ENCODE measurements at places on chromosomes 1 and 21.

DNA sequence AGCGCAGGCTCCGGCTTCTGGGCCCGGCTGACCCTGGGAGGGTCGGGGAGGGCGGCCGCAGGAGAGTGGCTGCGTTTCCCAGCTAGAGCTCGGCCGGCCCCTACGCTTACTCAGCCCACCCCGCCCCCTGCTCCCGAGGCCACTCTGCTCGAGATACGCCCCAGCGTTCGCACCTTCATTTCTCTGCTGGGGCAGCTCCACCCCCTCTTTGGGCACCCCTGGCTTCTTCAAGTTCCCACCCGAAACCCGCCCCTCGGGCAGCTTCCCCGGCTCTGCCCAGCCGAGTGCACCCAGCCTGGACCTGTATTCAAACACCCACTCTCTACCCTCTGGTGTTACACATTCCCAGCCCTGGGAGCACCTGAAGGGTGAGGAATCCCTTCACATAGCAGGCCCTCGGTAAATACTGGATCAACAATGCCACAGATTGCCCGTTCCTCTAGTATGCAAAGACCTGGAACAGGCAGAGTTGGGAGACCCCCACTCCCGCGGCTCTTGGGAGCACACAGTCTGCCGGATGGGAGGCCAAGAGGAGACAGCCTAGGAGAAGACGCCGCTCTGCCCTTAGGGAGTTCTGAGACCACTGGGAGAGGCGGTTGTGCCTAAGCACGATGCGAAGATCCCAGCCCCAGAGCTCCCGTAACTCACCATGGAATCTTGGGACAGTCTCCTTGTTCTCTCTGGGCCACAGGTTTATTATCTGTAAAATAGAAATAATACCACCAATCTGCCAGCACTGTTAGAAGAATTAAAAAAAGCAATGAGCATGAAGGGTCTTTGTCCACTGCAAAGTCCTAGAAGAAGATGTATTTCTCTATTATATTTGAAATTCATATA lies 566 bp upstream of the PAQR7 start:
- peak; percentile 39 for DNase-seq

DNA sequence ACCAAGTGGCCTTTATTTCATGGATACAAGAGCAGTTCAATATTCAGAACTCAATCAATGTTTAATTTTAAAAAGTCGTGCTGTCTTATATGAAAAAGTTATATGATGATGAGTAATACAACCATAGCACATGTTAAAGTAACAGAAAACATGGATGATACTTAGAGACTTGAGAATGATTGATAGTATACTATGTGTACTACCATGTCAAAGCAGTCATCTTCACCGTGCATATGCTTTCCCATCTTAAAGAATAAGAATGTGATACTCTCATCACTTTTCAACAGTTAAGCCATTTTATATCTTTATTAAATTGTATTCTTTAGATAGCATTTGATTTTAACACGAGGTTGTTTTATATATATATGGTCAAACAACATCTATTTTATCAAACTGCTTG lies 535.9 kb upstream of the ADAMTS5 start:
- no peak for DNase-seq

DNA sequence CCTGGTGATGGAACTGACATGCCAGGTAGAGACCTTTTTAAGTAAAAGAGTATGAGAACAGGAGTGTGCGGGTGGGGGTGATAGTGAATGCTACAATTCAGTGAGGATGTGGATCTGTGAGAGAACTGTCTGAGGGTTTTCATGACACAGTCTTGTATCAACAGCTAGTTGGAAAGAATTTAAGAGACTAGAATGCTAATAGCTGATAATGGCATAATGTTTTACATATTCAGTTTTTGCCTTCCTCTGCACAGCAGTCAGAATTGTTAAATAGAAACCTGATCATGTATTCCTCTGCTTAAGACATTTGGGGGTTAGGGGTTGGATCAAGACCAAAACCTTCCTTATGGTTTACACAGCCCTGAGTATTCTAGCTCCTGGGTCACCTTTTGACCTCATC lies 152.8 kb upstream of the ZRANB2 start:
- no peak for DNase-seq

DNA sequence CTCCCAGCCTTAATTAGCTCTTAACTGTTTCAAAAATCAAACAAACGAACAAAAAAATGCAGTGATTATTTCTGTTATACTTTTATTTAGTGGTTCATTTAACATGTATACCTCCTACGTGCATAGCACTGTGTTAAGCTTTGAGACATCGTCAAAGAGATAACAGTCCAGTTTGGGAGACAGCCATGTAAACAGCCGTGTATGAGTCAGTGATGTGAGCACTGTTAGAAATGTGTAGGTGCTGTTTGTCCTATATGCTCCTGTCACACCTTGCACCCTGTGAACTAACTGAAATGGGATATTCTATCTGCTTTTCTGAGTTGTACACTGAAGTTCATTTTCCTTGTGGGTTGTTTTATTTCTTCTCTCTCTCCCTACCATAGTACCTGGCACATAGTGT lies 109.7 kb upstream of the CACYBP start:
- no peak for DNase-seq

DNA sequence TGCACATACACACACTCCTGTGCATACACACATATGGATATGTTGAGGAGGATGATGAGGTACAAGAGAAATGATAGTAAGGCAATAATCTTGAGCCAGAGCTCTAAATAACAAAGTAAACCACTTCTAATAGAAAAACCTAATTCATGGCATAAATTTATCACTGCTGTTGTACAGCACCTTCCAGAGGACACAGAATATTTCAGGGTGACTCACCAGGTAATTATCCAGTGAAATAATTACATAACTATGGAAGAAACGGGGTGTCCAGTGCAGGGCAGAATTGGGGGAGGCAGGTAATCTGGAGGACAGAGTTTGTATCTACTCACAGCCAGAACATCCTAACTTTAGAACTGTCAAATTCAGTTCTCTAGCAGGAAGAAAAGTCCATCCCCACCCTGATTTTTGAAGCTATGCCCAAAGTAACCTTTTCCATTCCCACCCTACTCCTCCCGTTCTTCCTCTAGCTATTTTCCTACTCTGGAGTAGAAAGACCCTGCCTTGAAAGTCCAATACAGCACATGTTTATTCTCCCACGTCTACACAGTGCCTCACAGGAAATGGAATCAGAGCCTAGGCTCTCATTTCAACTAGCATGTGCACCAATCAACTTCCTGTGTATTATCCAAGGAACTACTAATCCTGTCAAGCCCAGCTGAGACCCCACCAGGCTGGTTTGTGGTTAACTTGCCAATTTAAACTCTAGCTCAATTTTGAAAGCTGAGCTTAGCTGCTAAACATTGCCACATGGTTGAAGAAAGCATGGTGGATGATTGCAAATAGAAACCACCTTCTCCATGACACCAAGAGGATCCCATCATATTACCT lies 96.6 kb downstream of the PTPN14 start:
- DNase-seq, result no peak

GRCh38 chr1:225635649-225636048 lies 17.3 kb downstream of the ENAH start:
- DNase-seq, result no peak

DNA sequence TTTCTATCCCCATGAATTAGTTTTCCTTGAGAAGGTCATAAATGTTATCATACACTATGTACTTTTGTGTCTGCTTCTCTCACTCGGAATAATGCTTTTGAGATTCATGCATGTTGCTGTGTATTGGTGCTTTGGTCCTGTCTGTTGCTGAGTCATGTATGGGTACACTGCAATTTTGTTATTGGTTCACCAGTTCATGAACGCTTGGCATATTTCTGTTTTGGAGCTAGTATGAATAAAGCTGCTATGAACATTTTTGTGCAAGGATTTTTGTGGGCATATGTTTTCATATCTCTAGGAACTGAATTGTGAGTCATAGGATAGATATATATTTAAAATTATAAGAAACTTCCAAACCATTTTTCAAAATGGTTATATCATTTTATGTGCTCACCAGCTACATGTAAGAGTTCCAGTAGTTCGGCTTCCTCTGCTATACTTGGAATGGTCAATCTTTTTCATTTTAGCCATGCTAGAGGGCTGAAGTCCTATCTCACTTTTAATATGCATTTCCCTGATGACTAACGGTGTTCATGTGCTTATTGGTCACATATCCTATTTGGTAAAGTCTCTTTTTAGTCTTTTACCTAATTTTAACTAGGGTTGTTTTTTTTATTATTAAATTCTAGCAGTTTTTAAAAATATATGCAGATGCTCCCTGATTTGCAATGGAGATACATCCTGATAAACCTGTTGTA lies 38.2 kb downstream of the ETS2 start:
- no peak for DNase-seq

DNA sequence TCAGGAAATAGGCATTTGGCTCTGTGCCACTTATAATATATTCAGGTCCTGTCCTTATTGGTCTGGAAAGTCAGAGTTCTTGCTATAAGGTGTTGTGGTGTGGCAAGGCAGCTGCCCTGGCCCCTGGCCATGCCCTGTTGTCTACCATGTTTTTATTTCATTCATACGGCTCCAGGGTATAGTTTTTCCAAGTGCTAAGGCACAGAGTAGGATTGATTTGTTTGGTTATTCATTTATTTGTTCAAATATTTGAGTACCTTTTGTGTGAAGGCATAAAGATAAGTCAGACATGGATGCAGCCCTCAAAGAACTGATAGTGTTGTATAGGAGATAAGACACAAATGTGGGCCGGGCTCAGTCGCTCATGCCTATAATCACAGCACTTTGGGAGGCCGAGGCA lies 10.1 kb downstream of the ZBTB8B start:
- no peak for DNase-seq
